HT-29 (cell line): ENCODE measurements at places on chromosomes 2 and 18.

DNA sequence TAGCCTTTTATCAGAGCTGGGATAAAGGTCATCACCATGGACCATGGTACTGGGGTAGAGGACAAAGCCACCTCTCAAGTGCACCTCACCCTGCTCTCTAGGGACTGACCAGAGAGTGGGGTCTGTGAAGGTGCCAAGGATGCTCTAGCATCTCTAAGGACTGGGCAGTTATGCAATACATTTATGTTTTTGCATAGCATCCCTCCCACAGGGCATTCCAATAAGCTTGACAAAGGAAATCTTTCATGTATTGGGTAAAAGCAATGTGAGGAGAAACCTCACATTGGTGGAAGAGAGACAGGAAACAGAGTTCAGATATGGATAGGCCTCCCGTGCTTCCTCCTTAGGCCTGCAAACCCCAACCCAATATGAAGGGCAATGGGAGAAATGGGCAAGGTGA is 31.6 kb downstream of the STK39 start:
- no peak for DNase-seq

- DNase-seq = no peak
These were observed 26.6 kb upstream of the MREG start for GRCh38 chr2:216039918-216040317.

GRCh38 chr2:168208652-168209051 is 38.7 kb downstream of the STK39 start:
- DNase-seq = peak; percentile 51

GRCh38 chr18:8529609-8530008 is 79.6 kb upstream of the RAB12 start:
- DNase-seq = no peak

- DNase-seq = no peak
These were observed 334.7 kb upstream of the GULP1 start for GRCh38 chr2:187956906-187957534.

DNA sequence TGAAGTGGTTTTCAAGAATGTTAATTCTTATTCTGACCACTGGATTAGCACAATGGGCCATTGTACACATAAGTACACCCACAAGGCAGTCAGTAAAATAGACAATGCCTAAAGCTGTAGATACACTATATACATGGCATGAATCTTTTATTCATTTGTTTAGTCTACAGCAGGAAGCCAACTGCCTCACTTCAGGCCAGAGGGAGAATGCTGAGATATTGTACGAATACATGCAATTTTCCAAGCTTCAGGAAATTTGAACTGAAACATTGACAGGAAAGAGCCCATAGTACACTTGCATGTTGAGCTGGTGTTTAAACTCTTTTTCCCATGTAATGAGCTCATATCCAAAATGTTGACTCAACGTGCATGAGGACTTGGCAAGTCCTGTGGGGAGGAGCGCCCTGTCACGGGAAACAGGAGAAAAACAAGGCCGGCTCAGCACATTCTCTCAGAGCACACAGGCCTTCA is 111.6 kb upstream of the CYP1B1 start:
- DNase-seq = no peak

- DNase-seq = no peak
These were observed 3.6 kb downstream of the DYNC2LI1 start for GRCh38 chr2:43777306-43777926.

GRCh38 chr2:128444121-128444771 is 125.6 kb upstream of the HS6ST1 start:
- no peak for DNase-seq

DNA sequence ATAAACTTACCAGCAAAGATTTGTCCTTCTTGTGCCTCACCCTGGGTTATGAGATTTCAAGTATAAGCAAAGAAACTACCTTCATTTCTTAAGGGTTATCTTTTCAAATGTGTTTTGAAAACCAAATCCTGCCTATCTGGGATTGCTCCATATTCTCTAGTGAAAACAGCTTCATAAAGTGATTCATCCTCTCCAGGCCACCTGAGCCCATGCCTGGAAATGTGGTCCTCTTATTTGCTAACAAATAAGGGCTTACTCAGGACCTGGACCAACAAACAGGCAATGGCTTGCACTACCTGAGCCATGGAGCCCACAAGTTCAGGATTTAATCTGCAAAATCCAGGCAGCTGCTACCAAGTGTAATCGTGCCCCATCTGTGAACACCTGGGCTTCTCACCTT is 234.4 kb upstream of the RBBP8 start:
- DNase-seq = no peak

DNA sequence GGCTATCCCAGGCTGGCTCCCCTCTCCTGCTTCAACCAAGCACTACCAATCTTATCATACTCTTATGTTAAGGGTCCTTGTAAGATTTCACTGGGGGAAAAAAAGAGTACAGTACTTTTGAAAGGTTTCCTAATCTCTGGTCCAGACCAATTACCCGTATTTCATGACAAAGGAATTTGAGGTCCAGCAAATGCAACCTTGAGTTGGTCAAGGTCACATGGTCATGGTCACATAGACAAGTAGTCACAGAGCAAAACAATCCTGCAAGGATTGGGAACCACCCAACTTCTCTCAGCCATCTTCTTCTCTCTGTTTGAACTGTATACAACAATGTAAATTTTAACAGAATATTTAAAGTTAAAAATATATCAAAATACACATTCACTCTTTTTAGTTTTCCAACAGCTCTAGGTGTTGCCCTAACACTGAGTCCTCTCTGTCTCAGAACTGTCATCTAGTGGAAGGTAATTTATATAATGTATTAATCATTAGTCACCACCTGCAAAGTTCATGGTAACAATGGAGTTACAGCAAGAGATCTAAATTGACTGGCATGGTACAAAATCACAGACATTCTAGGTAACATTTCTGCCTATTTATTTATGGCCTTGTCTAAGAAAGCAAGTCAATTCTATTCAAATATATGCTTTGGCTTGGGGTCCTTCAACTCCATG is 21.5 kb downstream of the DTNB start:
- no peak for DNase-seq

- DNase-seq = no peak
These were observed 5.5 kb downstream of the COLEC12 start for GRCh38 chr18:495017-495416.

DNA sequence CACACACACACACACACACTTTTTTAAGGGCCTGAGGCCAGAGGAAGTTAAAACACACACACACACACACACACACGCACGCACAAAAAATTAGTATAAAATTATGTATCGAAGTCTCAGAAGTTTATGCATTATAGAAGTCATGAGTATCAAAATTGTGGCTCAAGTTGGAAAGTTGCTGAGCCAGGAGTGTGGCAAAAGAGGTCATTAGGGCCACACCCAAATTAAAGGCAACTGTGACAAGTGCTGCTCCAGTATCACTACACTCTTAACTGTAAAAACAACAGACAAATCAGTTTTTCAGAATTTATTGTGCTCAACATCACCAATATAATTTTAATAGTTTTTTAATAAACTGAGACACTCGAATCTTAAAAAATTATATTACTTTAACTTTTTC is 36.9 kb downstream of the YWHAQ start:
- DNase-seq = no peak

DNA sequence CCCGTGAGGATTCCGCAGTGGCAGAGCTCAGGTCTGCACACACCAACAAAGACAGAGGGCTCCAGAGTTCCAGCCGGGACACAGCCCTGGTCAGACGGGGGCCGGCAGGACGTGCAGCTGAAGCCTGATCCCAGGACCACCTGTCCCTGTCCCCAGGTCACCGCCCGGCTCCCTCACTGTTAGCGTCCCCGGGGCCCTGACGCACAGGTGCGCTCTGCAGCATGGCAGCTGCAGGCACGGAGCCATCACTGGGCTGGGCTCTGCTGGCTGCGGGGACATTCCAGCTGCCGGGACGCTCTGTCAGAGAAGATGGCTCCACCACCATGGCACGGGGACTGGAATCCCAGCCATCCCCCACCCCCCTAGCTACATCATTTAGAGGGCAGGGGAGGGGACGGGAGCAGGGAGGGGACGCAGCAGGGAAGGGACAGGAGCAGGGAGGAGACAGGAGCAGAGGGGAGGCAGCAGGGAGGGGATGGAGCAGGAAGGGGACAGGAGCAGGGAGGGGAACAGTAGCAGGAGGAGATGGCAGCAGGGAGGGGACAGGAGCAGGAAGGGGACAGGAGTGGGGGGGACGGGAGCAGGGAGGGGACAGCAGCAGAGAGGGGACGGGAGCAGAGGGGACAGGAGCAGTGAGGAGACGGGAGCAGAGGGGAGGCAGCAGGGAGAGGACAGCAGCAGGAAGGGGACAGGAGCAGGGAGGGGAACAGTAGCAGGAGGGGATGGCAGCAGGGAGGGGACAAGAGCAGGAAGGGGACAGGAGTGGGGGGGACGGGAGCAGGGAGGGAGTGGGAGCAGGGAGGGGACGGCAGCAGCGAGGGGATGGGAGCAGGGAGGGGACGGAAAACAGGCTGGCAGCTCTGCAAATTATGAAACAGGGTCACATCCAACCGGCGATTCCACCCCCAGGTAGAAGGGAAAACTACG is 39.8 kb downstream of the SLC66A2 start:
- no peak for DNase-seq

DNA sequence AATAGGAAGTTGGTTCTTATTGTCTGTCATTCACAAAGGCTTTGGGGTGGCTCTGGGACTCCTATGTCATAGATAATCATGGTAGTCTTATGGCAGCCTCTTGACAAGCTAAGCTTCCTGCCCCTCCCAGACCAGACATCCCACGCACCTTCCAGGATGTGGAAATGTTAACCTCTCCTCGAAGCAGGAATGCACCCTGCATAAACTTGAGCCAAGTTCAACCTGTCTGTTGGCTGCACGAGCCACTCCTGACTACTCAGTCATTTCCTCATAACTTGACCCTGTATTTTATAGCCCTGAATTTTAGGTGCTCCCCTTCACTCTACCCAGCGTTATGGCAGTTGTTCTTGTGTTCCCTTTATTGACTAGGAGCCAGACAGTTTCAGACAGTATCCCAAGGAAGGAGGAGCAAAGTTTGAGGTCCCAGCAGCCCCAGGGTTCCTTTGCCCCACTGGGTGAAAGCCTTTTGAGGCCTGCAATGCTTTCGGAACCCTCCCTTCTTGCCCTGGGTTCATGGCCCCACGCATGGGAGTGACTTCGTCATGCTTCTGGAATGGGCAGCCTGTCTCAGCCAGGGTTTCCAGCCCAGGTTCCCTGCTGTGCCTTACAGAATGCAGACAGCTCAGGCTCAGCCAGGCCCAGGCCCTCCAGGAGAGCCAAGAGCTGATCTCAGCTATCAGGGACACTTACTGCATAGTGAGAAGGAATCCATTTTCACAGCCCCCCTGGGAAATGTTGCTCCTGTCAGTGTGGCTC is 15.6 kb upstream of the INO80C start:
- peak; percentile 5 for DNase-seq

DNA sequence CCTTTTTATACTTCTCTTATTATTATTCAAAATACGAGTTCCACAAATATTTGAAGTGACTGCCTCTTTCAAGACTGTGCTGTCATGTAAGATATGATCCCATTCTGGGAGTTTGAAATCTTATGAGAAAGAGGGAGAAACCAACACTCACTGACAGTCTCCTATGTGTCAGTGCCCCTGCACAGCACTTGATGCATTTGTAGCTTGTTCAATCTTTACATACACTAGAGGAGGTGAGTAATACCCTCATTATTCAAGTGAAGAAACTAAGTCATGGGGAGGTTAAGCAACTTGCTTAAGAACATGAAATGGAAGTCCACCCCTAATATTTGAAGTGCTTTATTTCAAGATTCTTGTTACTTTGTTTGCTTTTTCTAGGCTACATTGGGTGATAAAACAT is 459.5 kb upstream of the FANCL start:
- no peak for DNase-seq

DNA sequence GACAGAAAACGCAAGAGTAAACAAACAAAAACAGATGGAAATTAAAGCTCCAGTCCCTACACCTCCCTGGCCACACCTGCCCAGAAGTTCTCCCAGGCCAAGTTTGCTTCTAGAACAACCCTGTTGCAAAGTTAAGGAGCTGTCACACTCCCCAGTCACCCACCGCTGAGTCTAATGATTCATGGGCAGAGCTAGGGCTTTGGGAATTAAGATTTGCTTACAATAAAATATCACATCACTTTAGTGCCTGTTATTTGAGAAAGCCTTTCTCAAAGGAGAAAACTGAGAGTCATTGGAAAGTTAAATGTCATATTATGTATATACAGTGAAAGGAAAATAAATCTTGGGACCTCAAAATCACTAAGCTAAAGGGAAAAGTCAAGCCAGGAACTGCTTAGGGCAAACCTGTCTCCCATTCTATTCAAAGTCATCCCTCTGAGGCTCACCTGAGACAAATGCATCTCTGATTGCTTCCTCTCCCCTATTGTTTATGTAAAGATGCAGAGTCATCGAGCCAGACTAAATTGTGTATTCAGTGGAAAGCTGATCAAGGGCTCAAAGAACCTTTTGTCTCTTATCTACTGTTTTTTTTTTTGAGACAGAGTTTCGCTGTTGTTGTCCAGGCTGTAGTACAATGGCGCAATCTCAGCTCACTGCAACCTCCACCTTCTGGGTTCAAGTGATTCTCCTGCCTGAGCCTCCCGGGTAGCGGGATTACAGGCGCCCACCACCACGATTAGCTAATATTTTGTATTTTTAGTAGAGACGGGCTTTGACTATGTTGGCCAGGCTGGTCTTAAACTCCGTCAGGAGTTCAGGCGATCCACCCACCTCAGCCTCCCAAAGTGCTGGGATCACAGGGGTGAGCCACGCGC is 2.8 kb downstream of the CRYGB start:
- no peak for DNase-seq

GRCh38 chr18:65322895-65323294 is 427.9 kb upstream of the CDH7 start:
- no peak for DNase-seq

DNA sequence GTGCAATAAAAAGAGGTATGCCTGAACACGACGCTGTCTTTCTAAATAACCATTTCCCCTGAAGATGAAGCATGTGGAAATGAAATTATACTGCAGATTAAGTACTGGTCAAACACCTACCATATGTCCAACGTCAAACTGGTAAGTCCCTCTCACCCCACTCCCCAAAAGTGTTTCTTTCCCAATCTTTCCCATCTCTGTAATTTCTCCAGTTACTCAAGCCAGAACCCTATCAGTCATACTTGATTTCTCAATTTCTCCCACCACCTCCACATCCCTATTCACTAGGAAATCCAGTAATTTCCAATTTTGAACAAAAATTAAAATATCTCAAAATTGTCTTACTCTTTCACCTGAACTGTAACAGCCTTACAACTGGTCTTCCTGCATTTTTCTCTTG is 29.2 kb downstream of the HDHD2 start:
- DNase-seq = no peak

GRCh38 chr2:45982096-45982495 is 315.1 kb upstream of the EPAS1 start:
- DNase-seq = no peak
